ENCODE measurements at places on chromosomes 5 and 9.

- no peak for DNase-seq
Measured at GRCh38 chr5:17378346-17378997, 119.6 kb upstream of the TAF11L2 start.

GRCh38 chr5:129935626-129936025 lies 31.4 kb downstream of the CHSY3 start:
- DNase-seq = no peak

GRCh38 chr5:3006961-3007551 lies 255.6 kb upstream of the IRX2 start:
- DNase-seq = no peak

DNA sequence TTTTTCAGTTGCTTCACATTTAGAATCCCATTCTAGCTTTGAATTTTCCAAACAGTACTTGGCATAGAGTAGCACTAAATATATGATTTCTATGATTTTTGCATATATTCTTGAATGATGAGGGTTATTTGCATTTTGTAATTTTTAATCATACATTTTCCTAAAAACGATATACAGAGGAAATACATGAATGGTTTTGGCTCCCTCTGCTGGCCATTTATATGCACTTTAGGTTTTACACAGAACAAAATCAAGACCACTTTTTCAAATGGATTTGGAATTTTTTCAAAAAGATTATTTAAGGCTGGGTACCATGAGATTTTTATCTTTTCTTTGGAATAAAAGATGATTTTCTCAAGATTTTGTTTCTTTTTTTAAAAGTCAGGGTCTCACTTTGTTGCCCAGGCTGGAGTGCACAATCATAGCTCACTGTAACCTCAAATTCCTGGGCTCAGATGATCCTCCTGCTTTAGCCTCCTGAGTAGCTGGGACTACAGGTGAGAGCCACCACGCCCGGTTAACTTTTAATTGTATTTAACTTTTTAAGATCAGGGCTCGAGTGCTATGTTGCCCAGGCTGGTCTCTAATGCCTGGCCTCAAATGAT lies 16.7 kb upstream of the COMMD10 start:
- DNase-seq = no peak

- DNase-seq = no peak
Measured at GRCh38 chr9:108270051-108270450, 585.7 kb downstream of the ACTL7B start.

DNA sequence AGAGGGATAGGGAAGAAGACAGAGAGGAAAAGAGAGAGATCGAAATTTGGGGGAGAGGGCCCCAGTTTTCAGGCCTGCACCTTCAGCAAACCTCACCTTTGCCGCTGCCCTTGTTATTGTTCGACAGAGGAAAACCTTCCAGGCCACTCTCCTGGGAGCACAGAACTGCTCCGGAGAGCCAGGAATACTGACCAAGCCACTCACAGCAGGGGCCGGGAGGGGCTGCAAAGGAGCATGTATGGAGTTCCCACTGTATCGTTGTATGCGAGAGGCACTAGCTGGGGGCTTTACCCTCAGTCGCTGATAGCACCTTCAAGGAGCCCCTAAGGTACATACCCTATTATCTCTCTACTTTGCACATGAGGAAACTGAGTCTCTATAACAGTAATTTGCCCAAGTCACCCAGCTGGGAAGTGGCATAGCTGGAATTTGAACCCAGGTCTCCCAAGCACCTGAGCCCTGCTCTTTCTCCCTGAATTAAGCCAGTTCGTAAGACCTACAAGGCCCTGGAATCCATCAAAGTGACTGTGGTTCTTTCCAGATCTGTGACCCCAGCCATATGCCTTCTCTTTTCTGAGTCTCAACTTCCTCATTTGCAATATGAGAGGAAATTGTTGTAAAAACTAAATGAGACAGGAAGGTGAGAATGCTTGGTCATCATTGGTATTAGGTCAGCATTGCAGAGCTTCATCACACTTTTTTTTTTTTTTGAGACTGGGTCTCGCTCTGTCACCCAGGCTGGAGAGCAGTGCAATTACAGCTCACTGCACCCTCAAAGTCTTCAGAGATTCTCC lies 21.0 kb upstream of the FOXE1 start:
- no peak for DNase-seq

DNA sequence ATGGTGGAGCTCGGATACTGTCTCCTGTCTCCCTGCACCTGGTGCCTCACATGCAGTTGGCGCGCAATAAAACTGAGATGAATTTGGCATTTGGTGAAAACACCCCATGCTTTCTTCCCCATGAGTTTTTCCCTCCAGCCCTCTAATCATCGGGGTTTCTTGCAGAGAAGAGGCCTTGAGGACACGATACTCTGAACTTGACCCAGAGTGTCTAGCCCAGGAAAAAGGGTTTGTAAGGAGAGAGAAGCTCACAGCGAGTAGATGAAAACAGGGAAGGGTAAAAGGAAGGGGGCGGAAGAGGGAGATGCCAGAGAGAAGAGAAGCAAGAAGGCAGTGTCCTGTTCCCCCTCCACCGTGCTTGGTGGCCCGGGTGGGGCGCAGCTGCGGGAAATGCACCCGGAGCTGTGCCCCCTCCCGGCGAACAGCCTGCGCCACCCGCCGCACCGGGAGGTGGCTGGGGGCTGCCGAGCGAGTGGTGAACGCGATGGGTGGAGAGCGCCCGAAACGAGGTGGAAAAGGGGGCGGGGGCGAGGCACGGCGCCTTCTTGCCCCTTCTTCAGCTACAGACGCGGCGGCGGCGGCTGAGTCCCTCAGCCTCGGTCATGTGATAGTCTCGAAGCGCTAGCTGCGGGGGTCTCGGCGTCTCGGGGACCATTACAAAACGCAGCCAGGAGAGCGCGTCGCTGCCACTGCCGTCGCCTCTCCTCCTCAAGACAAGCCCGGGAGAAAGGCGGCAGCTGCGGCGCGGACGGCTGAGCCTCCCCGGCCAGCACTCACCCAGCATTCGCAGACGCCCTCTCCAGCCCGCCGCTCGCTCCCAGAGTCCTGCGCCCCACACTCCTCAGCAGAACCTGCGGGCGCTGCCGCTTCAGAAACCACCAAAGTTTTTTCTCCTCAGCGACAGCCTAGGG lies 1.1 kb upstream of the FOXB2 start:
- DNase-seq = no peak

DNA sequence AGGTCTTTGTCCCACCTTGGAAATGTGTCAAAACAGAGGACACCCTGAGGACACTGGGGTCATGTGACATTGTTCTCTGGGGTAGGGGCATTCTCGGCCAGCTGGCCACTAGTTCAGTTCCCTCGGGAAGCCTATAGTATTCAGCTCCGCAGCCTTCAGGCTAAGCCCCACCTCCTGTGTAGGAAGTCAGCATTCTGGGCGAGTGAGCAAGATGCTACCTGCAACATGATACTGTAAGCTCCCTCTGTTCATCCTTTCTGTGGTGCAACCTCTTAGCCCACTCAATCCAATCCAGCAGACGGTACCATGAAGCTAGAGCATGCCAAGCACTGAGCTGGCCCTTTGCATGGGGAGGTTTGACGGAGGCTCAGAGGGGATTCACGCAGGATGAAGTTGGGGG lies 5.3 kb downstream of the NTNG2 start:
- no peak for DNase-seq

GRCh38 chr9:99822109-99822805 lies 572 bp downstream of the NR4A3 start:
- DNase-seq = no peak

- no peak for DNase-seq
Measured at GRCh38 chr9:99387431-99387830, 165.3 kb downstream of the SEC61B start.

- DNase-seq = no peak
Measured at GRCh38 chr5:172909931-172910502, 49.2 kb upstream of the RPL26L1 start.

GRCh38 chr5:176359658-176360057 lies 1.9 kb downstream of the KIAA1191 start:
- no peak for DNase-seq
